Substantia nigra (tissue), 51 donors: ENCODE measurements at places on chromosomes 13 and 19.

GRCh38 chr13:83592095-83592494 is 290.2 kb downstream of the SLITRK1 start:
- DNase-seq = no peak

GRCh38 chr13:45851171-45851921 is at the start of gene SIAH3:
SIAH3 (minus strand) TSS chr13:45851753; CDS start chr13:45851629, 124 bp downstream.
- DNase-seq = no peak

DNA sequence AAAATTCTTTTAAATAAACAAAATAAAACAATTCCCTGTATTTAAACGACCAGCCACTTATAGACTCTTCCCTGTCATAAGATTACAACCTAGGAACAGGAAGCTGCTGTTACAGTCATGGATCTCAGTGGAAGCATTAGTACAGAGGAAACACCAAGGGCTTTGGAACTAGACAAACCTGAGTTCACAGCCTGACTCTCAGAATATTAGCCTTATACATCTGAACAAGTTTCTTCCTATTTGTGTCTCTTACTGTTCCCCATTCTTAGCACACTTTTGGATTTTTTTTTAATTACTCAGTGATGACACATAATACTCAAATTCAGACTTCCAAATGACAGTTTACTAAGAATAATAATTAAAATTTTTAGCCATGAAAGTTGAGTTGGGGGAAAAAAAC is 46.1 kb downstream of the ZDHHC20 start:
- no peak for DNase-seq

GRCh38 chr19:3606174-3606689 is 443 bp downstream of the TBXA2R start:
- no peak for DNase-seq

- DNase-seq = no peak
Measured at GRCh38 chr19:17953869-17954268, 13.0 kb upstream of the KCNN1 start.

DNA sequence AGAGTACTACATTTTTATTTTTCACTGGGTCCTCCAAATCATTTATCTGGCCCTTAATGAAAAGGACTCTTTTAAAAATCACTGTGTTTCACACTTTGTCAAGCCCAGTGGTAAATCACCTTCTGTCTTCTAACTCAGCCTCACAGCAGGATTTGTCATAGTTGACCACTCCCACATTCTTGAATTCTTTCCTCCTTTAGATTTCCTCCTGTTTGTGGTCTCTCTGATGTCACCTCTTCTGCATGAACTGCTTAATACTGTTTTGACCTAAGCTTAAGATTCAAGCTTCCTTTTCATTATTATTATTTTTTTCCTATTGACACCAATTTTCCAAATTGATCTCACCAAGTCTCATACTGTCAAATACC is 899.8 kb upstream of the MIR17HG start:
- DNase-seq = no peak

GRCh38 chr13:45878966-45879365 is 27.4 kb upstream of the SIAH3 start:
- no peak for DNase-seq

DNA sequence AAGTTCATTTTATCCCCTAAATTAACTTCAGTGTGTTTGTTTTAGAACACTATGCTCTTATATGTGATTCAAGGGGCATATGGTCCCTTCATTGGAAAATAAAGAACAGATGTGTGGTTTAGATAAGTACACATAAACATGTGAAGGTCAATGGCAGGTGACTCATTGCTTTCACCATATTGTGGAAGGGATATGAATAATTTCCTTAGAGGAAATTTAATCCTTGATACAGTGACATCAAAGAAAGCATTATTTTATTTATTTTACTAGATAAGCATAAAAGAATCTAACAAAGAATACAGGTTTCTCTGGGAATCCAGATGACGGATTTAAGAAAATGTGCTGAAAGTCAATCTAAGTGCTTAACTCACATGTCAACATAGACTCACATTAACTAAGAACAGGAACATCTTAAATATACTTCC is 373.5 kb downstream of the KCTD12 start:
- DNase-seq = no peak

DNA sequence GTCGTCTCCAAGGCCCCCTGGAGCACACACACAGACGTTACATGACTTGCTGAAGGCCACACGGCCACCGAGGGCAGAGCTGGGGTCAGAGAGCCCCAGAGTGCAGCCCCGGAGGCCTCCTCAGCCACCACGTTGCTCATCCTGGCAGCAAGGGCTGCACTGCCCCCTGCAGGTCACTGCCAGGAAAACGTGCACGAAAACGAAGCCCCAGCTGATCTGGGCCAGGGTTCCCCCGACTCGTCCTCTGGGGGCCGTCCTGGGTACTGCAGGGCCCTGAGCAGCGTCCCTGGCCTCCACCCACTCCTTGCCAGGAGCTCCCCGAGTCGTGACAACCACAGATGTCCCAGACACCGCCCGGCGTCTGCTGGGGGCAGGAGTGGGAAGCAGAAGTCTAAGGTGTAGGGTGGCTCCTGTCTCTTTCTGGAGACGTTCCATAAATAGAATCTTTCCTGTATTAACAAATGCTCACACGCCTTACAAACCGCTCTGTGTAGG is 3.4 kb downstream of the TPGS1 start:
- DNase-seq = no peak

- no peak for DNase-seq
Measured at GRCh38 chr13:96982672-96983071, 11.6 kb downstream of the OXGR1 start.

- DNase-seq = no peak
Measured at GRCh38 chr19:50513746-50514345, at the start of gene ASPDH. ASPDH (minus strand) TSS chr19:50513913; CDS start chr19:50513823, 90 bp downstream.

DNA sequence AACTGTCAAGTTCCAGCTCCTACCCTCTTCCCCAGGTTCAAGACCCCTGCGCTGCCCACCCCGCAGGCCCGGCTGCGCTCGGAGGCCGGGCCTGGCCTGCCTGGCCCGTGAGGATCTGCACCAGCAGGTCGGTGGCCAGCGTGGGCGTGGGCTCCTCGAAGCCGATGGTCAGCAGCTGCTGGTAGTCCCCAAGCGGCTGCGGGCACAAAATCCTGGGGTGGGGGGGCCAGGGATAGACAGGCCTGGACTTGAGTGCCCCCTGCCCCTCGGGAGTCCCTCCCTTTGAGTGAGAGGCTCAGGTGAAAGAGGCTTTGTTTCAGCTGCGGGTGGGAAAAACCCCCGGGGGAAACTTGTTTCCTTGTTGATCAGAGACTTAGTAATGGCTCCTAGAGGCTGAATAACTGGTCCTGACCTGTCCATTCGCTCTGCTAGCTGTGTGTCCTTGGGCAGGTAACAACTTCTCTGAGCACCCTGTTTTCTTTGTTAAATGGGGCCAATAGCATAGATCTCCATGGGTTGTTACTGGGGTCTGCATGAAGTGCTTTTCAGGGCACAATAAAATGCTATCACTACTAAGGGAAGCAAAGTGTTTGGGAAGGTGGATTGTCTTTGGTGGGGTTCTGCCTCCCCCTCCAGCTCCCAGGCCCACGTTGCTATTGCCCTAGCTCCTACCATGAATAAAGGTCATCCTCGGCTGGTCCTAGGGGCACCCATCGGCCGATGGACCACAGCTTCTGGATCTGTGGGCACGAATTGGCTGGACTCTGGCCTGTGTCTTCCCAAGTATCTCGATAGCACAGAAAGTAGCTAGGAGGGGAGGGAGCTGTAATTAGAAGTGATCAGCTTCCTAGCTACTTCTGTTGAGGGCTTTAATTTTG is 3.5 kb downstream of the C19orf67 start:
- DNase-seq = no peak

- no peak for DNase-seq
Measured at GRCh38 chr19:30668521-30669155, 296.5 kb downstream of the ZNF536 start.

GRCh38 chr13:42395086-42395821 is 123.3 kb downstream of the AKAP11 start:
- no peak for DNase-seq

DNA sequence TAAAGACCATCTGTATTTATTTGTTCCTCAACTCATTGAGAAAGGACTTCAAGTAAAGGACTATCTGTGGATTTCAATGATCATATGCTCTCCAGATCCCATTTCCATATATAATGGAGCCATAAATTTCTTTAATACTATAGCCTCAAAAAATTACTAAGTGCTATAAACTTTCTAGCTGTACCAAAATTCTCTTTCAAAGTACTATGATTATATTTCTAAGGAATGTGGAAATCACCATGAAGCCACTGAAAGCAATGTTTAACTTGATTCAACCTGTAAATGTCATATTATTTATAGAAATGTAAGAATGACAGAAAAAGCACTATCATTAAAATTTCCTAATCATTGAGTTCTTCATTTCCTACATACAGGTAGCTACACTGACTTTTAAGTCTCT is 20.7 kb downstream of the TBC1D4 start:
- DNase-seq = no peak

DNA sequence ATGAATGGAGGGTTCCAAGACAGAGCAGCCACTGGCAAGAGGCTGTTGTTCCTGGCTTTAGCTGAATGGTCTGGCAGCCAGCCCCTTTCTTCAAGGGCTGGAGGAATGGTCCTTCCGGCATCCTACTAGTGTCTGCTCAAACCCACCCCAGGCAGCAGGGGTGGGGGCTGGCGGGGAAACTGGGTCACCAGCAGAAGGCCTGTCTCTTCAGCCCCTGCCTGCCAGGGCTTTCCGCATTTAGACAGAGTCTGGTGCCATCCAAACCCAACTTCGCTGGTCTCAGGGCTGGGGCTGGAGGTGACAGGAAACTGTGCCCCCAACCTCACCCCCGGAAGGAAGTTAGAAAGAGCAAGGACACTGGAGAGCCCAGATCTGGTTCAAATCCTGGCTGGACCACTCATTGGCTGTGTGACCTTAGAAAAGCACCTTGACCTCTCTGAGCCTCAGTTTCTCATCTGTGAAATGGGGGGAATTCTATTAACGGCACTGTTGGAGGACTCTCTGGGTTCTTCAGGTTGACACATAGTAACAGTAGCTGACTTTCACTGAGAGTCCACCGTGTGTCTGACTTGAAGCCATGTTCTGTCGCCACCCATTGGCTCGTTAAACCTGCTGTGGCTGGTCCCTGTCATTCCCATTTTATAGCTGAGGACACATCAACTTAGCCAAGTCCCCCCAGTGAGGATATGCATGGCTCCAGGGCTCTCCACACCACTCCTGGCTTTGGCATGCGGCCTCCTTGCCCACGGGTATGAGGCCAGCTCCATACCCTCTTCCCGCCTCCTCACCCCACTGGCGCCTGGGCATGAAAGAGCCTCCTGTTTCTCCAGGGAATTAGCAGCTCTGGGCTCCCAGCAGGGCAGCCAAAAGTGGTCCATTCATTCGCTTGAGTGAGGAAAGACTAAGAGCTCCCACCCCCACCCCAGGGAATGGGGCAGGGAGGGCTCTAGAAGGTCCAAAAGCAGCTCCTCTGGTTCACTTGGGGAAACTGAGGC is 2.5 kb upstream of the NR2C2AP start:
- DNase-seq = peak; percentile 35

- DNase-seq = no peak
Measured at GRCh38 chr13:28268800-28269223, 130.5 kb downstream of the PAN3 start.

GRCh38 chr13:103371271-103371670 is 305.1 kb upstream of the SLC10A2 start:
- no peak for DNase-seq

DNA sequence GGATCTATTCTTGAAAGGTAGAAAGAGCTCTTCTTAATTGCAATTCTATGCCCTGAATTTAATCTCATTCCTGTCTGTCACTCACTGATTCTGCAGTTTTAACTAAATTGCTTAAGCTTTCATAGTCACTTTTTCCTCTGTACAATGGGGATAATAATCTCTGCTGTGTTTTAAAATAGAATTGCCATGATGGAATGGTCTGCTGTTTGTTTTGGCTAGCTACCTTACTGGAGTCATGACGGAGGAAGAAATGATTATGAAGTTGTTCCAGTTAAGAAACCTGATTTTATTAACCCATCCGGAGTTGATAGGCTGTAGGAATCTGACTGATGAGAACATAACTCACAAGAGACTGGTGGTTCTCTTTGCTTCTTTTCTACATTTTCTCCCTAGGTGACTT is 54.9 kb upstream of the ITM2B start:
- DNase-seq = no peak

GRCh38 chr13:98571955-98572662 is 4.8 kb downstream of the STK24 start:
- no peak for DNase-seq

- no peak for DNase-seq
Measured at GRCh38 chr19:45471111-45471930, 3.5 kb downstream of the FOSB start.

DNA sequence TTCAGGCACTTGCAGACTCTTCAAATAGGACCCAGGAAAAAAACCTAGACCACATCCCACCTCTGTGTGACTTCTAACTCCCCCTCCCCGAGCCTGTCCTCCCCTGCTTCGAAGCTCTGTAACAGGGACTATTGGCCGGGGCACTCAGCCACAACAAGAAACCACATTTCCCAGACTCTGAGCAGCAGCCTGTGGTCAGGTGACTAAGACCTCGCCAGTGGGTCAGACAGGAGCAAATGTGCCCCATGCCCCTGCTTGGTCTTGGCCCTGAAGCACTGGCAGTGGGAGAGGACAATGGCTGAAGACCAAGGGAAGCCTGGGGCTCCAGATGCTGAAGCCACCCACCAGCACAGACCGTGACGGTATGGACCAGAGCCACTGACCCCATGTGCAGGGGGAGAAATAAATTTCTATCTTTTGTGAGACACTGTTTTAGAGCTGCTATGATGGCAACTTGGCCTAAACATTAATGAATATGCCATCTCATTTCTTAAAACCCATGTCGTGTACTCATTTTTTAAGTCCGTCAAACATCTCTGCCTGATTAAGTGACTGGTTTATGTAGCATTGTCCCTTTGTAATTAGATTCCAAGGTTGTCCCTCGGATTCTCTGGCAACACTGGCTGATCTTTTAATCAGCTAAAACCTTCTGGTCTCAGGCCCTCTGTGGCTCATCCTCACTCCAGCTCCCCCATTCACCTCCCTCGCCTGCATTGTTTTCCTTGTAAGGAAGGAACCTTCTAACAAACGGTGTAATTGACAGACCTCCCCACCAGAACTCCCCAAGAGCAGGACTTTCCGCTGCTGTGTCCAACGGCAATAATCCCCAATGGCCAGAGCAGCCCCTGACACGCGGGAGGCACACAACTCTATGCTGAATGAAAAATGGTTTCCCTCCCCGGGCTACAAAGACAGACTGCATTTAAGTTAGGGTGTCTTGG is 98.4 kb downstream of the STK24 start:
- no peak for DNase-seq

DNA sequence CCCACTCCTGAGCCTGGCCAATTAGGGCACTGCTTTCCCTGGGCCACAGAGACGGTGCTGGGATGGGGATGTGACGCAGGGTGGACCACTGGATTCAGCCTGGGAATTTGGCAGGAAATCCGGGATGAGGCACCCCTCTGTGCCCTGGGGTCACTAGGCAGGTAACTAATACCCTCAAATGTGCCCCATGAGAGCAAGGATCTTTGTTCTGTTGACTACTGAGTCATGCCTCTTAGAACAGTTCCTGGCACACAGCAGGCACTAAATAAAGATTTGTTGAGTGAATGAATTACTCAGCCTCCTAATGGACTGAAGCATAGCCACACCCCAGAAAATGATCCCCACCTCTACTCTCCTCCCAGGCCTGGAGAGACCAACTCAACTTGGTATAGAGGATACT is 15.9 kb downstream of the OPA3 start:
- DNase-seq = no peak
